Fibroblast of lung (primary cell): ENCODE measurements at places on chromosomes 3 and 15. TPM values are rescaled to one million over a fixed set of nuclear protein-coding genes. Genes with fewer than 3 reads are reported as not detected.

GRCh38 chr15:88512078-88512477, 34.4 kb downstream of the DET1 start:
- no peak for DNase-seq

GRCh38 chr3:55974421-55975165, 487.5 kb upstream of the WNT5A start:
- DNase-seq = no peak

The PARP15 gene
- total RNA-seq = 0.26 and 1.2 TPM in 2 replicates

GRCh38 chr3:164208048-164208447, 870.2 kb downstream of the SI start:
- DNase-seq = no peak

GRCh38 chr3:190826018-190826417, 36.5 kb downstream of the GMNC start:
- peak; percentile 52 for DNase-seq

GRCh38 chr3:68363796-68364195, 568.6 kb downstream of the TAFA4 start:
- no peak for DNase-seq

GRCh38 chr3:93981649-93982048, 1.7 kb downstream of the ARL13B start:
- no peak for DNase-seq

The GP5 gene
- total RNA-seq = under 0.01 and 0.17 TPM in 2 replicates

The CFAP161 gene
- total RNA-seq = 0.17 and 0.26 TPM in 2 replicates

DNA sequence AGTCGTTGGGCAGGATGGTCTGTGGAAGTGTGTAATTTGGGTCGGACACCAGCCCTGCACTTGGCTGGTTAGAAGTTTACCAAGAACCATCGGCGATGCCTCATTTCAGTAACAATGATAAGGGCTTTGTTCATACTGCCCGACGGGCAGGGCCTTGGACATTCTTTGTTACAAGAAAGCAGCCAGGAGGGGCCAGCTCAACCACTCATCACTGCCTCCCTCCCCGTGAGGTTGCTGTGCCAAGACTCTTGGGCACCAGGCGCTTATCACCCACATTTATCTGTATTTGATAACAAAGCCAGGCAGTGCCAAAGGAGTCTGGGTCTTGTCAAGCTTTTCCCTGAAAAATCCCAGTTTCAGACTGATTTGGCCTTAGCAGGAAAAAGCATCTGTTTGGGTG, 235.0 kb downstream of the ADAMTS17 start:
- no peak for DNase-seq

GRCh38 chr3:152054315-152054714, 180.9 kb downstream of the SUCNR1 start:
- no peak for DNase-seq

The ROPN1 gene
- not detected in 2 replicates for total RNA-seq

GRCh38 chr15:41930221-41930866, 36.5 kb upstream of the SPTBN5 start:
- DNase-seq = peak; percentile 98

- no peak for DNase-seq
Measured at GRCh38 chr3:186502138-186502948, 41.8 kb downstream of the CRYGS start.

DNA sequence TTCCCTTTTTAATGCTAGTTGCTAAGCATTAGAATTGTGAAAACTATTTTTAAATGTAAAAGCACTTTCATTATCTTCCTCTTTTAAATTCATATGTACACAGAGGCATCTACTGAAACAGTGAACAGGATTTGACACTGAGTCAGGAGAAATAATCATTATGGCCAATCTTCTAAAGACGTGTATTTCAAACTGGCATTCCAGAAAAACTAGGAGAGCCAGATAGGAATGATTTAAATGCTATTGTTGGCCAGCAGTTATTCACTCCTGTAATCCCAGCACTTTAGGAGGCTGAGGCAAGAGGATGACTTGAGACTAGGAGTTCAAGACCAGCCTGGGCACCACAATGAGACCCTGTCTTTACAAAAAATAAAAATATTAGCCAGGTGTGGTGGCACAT, 67.6 kb upstream of the RAP2B start:
- no peak for DNase-seq

GRCh38 chr3:25350725-25351114, 77.3 kb upstream of the RARB start:
- no peak for DNase-seq
